DMS 273 treated with DMSO at 0.1 percent for 48 hours (cell line): ENCODE measurements at places on chromosomes 11 and 22.

DNA sequence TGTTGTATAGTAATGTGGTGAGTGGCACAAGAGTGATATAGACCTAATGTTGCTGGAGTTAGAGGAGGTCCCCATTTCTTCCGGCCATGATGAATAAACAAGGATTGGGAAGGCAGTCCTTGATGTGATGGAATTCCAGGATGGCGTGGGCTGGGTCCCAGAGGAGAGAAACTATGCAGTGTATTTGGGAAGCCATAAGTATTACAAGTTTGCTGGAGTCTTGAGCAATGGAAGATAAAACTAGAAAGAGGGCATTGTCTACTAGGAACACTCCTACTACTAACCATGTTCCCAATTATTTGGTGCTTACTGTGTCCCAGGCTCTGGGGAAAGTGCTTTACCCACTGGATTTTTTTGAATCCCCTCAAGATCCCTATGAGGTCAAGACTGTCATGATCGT, 20.0 kb downstream of the LDLRAD3 start:
- DNase-seq: no peak

DNA sequence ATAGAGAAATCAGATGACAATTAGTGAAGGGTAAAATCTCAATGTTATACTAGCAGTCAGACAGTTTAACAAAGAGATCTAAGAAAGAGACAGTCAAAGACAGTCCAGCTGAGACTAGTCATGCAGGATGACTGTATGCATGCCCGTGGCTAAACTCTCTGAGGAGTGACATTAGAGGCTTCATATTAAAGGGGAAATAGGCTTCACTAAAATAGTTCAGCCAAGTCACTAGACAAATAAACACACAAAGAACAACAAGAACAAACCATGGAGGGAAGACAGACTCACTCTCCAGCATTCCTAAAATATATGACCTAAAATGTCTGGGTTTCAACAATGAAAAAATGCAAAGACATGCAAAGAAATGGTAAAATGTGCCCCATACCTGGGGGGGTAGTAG, 18.6 kb upstream of the APLNR start:
- DNase-seq: no peak

GRCh38 chr22:33018232-33018864, 39.8 kb downstream of the SYN3 start:
- DNase-seq: no peak

GRCh38 chr11:73203322-73203721, 14.8 kb upstream of the P2RY2 start:
- no peak for DNase-seq

GRCh38 chr11:103395612-103396011, 286.4 kb downstream of the DYNC2H1 start:
- DNase-seq: no peak

GRCh38 chr11:128937480-128937879, 5.2 kb downstream of the TP53AIP1 start:
- DNase-seq: no peak

GRCh38 chr11:127616158-127616557, 615.6 kb upstream of the KIRREL3 start:
- DNase-seq: no peak

- no peak for DNase-seq
These were observed 590.4 kb downstream of the BRD1 start for GRCh38 chr22:49237279-49237678.

DNA sequence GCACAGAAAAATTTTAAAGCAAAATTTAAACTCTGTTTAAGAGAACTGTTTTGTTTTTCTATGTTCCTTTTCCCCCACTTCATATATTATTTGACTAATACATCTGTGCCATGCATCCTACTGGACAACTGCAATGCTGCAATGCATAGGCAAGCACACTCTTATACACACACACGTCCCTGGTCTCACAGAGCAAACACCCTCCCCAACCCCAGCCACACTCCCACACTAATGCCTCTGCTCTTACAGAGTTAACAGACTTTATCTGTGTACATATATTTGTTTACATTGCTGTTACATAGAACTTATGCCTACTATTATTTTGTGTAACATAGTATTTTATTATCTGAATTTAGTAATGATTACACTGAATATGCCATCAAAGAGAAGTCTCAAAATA, 25.5 kb upstream of the CTSC start:
- DNase-seq: no peak

- no peak for DNase-seq
These were observed 21.3 kb upstream of the GRAMD4 start for GRCh38 chr22:46598737-46599424.

DNA sequence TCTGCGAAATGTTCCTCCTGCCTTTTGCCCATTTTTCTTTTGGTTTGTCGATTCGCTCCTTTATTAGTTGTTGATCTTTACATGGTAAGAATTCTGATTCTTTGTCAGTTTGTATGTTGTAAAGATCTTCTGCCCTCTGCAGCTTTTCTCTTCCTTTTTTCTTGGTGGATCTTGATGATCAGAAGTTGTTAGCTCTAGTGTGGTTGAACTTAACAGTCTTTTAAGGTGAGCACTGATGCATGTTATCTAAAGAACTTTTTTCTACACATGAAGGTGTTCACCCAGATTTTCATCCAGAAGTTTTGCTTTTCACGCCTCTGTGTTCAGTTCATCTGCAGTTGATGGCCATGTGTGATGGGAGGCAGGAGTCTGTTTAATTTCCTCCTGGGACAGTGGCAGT, 133.7 kb downstream of the TBC1D22A start:
- no peak for DNase-seq

GRCh38 chr11:12120031-12121008, 9.9 kb downstream of the MICAL2 start:
- no peak for DNase-seq

- no peak for DNase-seq
These were observed 4.1 kb downstream of the BRMS1 start for GRCh38 chr11:66340596-66341501.

- no peak for DNase-seq
These were observed at the start of gene ELMOD1 for GRCh38 chr11:107590460-107591377. TSS of gene ELMOD1 (plus strand) at chr11:107591147. CDS start at chr11:107618190, 27,043 bp downstream.

GRCh38 chr11:74100735-74101134, 70.1 kb downstream of the C2CD3 start:
- DNase-seq: no peak

- DNase-seq: no peak
These were observed 128.0 kb upstream of the FGF3 start for GRCh38 chr11:69947059-69947792.

DNA sequence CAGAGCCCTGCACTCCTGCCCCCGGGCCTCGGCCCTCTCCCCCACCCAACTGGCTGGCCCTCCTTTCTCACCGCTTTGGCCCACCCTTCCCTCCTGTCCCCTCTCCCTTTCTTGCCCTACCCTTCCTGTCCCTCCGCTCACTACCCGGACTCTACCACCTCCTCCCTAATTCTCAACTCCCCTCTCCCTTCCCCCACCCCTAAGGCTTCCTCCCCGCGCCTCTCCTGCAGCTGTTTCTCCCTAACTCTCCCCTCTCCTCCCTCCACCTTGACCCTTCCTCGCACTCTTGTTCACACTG, 421 bp downstream of the SLC15A3 start:
- no peak for DNase-seq

DNA sequence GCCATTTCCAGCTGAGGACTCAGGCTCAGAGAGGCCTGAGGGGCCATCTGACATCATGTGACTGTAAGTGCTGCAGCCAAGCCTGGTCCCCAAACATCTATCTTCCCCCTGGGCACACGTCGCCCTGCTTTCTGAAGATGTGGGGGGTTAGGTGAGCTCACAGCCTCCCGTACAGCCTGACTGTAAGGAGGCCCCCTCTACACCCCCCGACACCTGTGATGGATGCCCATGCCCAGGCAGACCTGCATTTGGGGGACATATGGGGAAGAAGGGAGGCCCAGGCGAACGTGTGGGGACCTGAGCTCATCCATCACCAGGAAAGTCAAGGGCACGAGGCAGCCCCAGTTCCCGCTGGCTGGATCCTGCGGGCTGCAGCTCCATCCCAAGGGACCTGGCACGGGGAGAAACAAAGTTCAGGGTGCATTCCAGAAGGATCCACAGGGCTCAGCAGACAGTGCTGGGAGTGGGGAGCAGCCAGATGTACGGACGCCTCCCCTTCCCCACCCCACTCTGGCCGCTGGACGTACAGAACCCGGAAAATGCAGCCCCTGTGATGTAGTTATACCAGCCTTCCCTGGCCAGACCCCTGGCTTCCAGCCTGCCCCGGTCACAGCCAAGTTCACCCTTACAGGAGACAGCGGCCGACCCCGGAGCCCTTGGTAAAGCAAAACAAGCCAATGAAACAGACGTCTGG, 1431.4 kb downstream of the BRD1 start:
- no peak for DNase-seq

DNA sequence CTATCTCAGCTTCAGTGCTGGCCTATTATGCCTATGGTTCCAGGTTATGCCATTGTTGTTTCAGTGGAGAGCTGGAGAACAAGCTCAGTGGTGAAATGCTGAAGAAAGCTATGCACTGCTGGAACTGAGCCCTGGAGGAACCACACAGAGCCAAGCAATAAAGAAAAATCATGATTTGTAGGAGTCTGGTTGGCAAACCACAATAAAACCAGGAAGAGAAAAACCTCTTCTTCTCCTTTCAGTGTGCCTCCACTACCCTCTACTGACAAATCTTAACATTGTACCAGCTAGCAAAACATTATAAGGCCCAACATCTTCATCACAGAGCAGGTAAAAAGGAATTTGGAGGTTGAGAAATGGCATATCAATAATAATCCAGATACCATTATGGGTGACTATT, 5.3 kb downstream of the OR51F2 start:
- DNase-seq: no peak

- DNase-seq: no peak
These were observed 579 bp upstream of the SLC5A4 start for GRCh38 chr22:32255726-32256125.

DNA sequence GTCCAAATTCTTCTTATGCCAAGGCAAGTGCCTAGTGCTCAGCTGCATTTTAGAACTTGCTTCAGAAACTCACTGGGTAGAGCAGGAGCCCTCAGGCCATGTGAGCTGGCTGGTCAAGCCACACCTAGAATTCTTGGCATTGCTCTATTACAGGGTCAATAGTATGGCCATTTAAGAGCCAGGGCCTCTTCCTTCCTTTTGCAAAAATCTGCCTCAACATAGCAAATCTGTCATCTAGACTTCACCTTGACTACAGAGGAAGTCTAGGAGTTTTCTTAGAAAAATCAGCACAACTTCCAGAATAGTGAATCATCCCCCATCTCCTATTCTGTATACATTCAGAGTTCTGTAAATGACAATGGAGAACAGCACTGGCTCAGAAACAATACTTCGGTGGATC, 112.0 kb upstream of the TTC12 start:
- no peak for DNase-seq

GRCh38 chr11:27509908-27510307, 3.3 kb upstream of the LIN7C start:
- DNase-seq: no peak

DNA sequence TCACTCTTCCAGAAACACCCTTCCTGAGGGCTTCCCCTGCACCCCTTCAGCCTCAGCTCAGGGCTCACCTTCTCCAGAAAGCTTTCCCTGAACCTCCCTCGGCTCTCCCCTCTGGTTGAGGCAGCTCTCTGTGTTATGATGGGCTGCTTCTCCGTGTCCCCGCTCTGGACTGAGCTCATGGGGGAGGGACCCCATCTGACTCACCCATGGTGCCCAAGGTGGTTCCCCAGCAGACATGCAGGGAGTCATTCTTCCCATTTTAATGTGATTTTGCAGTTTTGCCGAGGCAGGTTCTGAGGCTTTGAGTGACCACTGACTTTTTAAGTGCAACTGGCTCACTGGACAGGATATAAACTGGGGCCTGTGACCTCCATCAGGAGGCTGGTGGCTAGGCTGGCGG, 495.1 kb downstream of the TBC1D22A start:
- DNase-seq: no peak

DNA sequence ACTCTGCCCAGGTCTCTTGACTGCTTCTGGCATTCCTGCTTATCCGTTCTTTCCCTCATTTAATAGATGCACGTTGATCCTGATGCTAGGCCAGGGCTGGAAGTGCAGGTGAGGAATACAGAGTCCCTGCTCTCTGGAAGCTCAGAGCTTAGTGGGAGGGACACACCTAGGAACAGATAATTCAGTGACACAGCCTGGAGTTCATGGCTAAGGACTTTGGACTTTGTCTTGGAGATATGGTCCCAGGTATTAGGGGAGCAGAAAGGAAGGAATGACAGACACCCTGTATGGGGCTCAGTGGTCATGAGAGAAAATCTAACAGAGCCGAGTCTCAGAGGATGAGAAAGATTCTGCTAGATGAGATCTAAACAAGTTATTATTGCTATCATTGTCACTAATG, 160.6 kb downstream of the PKNOX2 start:
- no peak for DNase-seq

- DNase-seq: no peak
These were observed 3.0 kb downstream of the JAM3 start for GRCh38 chr11:134071766-134072402.

DNA sequence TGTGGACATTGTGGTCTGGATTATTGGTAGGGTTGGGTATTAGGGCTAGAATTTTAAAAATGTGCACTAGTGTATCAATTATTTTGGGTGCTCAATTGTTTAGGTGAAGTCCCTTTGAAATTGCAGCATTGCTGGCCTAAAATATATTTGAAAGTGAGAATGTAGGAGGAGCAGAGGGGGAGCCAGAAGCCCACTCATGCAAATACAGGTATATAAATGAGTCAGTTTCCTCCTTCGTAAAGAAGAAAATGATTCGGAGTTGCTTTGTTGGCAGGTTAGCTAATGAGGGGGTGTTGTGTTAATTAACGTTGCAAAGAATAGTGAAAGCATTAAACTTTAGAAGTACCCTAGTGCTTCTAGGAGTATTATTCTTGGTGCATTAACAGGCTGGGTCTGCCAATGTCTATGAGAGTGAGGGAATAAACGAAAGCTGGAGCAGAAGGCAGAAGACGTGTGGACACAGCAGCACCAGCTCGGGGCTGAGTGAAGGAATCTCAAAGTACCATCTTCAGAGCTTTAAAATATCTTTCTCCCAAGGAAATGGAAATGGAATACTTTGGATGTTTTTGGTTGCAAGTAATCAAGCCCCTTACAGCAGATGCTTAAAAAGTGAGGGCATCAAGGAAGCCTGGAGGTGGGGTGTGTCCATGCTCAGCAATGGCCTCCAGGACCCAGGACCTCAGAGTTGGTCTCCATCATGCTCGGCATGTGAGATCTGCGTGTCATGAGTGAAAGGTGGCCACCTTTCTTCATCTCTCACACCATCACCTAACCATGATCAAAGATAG, 522.9 kb downstream of the NTM start:
- DNase-seq: no peak

- no peak for DNase-seq
These were observed 973.6 kb upstream of the TENM4 start for GRCh38 chr11:80414181-80415165.

DNA sequence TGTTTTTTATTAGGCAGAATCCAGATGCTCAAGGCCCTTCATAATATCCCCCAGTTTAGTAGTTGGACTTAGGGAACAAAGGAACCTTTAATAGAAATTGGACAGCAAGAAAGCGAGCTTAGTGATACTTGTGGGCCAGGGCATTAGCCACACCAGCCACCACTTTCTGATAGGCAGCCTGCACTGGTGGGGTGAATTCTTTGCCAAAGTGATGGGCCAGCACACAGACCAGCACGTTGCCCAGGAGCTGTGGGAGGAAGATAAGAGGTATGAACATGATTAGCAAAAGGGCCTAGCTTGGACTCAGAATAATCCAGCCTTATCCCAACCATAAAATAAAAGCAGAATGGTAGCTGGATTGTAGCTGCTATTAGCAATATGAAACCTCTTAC, 1.4 kb downstream of the HBB start:
- no peak for DNase-seq

GRCh38 chr11:121591405-121592033, 138.8 kb upstream of the SORL1-AS1 start:
- no peak for DNase-seq

- DNase-seq: no peak
These were observed 124.0 kb downstream of the FEZ1 start for GRCh38 chr11:125372088-125372487.

- DNase-seq: no peak
These were observed 23.8 kb upstream of the OAF start for GRCh38 chr11:120186774-120187591.
